Tibial artery (tissue), 4 donors: ENCODE measurements at places on chromosomes 1 and 21.

DNA sequence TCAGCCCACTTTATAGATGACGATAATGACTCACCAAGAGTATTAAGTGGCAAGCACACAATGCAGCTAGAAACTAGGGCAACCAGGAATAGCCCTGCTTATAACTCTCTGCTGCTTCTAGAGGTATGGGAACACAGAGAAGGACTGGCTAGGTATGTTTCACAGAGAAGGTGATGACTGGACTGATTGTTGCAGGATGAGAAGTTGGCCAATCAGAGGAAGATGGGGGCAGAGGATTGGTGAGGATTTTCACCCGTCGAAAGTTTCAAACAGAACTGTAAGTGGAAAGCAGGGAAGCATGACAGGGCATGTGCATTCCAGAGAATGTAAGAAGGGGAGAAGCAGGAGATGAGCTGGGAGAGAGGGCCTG, 222.4 kb upstream of the JUN start:
- DNase-seq: no peak

DNA sequence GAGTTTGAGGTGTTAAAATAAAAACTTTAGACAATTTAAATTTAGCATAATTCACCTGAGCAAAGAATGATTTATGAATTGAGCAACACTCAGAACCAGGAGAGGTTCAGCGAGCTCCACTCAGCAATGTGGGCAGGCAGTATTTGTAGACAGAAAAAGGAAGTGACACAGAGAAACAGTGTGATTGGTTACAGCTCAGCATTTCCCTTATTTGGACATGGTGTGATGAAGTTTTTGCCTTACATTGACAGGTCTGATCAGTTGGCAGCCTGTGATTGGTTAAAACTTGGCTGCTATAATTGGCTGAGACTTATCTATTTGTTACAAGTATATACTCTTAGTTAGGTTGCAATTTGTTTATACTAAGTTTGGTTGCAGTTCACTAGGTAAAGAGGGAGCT, 621.2 kb upstream of the PRMT6 start:
- no peak for DNase-seq

DNA sequence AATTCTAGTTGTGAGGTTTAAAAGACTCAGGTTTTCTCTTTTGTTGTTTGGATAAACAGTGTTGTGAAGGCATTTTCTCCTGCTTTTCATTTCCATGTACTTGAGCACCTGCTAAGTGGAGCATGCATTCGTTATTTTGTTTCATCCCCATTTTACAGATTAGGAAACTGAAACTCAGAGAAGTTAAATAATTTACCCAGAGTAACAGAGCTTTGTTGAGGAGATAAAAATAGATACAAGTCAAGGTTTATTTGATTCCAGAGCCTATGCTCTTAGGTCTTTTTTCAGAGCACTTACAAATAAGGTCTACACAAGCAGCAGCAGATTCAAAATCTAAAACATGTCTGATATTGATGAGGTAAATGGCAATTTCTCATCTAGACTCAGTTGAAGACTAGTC, 254.7 kb upstream of the PTBP2 start:
- DNase-seq: no peak

DNA sequence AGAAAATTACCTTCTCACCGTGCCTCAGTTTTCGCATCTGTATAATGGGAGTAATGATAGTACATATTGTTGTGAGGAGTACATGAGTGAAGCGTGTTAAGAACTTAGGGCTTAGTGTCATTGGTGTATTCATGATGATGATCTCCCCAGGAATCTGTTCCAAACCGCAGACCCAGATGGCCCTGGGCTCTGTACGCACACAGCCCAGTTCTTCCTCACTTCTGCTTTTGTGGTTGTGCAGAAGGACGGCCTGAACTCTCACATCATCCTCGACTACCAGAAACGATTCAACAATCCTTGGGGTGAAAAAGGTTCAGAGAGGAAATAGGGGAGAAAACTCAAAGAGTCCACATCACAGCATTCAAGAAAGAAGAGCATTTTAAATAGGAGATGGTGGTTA, 323.0 kb downstream of the CAMTA1 start:
- no peak for DNase-seq

GRCh38 chr1:187714470-187714869, 885.7 kb downstream of the PLA2G4A start:
- DNase-seq: no peak
